Epithelial cell of proximal tubule (primary cell): ENCODE measurements at places on chromosomes 2 and 18.

GRCh38 chr2:8684540-8684877 lies 2.7 kb downstream of the ID2 start:
- no peak for DNase-seq

DNA sequence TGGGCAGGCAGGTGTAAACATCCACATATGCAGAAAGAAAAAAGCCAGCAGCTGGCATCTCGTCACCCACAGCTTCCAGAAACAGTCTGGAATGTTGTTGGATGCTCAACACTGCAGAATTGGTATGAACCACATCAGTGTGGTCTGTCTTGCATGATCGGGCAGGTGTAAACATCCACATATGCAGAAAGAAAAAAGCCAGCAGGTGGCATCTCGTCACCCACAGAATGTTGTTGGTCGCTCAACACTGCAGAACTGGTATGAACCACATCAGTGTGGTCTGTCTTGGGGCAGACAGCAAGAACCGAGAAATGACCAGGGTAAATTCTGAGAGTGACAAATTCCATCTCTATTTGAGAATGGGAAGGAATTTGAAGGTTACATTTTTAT lies 39.6 kb downstream of the DOCK10 start:
- peak; percentile 83 for DNase-seq

DNA sequence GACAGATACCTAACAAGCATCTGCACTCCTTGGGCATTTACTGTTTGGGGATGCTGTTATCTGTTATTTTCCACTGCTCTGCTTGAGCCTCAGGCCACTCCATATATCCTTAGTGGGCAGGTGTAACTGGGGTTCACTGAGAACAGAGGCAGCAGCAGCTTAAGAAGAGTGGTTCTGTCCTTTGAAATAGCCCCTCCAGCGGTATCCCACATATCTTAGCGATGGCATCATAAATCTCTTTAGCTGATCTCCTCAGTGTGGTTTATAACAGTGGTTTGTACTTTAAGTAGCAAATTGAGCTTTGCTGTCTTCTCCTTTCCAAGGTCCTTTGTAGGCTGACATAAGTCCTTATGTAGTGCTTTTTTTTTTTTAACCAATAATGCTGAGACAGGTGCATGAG lies 79.7 kb upstream of the RPRM start:
- DNase-seq = no peak

DNA sequence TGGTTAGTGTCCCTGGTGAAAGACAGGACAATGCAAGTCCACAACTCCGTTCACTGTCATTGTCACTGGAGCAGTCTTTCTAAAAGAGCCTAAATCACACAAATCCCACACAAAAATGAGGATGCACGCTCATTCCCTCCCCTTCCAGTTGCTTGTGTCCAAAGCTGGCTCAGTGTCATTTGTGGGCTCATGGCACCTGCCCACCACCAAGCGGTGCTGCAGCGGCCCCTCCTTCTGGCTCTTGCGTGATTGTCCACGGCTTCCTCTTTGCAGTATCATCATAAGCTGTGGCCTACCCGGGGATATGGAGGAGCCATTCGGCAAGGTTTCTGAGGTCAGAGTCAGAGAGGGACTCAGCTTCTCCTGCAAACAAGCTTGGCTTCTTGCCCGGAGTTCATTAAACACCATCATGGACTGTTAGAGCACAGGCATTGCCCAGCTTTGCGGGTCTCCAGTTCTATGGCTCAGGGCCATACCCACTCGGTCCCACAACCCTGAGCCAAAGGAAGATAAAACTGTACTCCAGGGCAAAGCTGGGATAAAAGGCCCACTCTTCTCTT lies 179.4 kb upstream of the AGAP1 start:
- no peak for DNase-seq

DNA sequence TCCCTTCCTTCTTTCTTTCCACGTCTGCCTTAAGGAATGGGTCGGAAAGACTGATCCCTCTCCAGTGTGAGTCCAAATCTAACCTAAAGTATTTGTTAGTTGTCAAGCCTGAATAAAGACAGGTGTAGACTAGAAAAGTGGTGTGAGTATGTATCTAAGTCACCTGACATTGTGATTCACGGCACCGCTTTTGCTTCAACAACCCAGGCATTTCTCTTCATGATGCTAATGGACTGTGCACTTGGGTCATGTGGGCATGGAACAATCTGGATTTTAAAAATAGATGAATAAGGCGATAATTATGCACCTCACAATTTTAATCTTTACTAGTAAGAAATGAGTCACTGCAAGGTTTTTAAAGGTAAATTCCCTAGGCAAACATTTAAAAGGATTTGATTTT lies 107.5 kb downstream of the LIPG start:
- DNase-seq = no peak

- DNase-seq = no peak
These were observed 41.7 kb downstream of the PLEKHM3 start for GRCh38 chr2:207983641-207984042.
